ENCODE measurements at places on chromosomes 3 and 15. TPM values are rescaled to one million over a fixed set of nuclear protein-coding genes. Genes with fewer than 3 reads are reported as not detected.

GRCh38 chr3:127851899-127852298 is 29.6 kb upstream of the MGLL start:
- H3K4me3 ChIP-seq: no peak overlapping the region
- no peak for DNase-seq
- H3K4me1 ChIP-seq: no peaks in the 10 kb centered on the region
- no peaks in the 10 kb centered on the region for H3K27me3 ChIP-seq
- H3K27ac ChIP-seq: no peak overlapping the region
- no peaks in the 10 kb centered on the region for H3K36me3 ChIP-seq

DNA sequence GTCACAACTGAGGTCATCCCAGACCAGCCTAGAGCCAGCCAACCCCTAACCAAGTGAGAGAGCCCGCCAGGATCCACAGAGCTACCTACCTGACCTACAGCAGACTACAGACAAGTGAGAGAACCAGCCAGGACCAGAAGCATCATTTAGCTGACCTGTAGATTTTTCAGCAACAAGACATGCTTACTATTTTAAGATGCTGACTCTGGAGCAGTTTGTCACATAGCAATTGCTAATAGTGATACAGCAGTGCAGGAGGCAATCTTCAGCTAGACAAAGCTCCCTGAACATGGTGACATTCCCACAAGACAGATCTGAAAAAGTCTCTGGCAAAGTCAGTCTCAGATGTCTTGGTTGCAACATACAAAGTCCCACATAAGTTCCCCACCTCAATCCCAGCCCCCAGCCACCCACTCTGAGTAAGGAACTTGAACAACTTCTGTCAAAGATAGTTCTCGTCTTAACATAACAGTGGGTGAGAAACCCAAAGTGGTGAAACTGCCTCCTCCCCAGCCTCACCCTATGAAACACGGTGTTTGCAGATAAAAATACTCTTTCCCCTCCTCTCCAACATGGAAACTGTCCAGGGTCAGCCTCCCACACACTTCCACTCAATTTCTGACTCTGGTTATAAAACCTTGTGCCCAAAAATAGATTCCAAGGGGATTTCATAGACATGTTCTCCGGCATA is 120.3 kb upstream of the SLC6A11 start:
- H3K27me3 ChIP-seq: no peaks in the 10 kb centered on the region
- no peaks in the 10 kb centered on the region for H3K4me1 ChIP-seq
- H3K36me3 ChIP-seq: no peaks in the 10 kb centered on the region
- peak; percentile 38 for DNase-seq

The GOLGA8N gene
- total RNA-seq: 22.0 TPM

The LSAMP gene
- total RNA-seq: 0.26 TPM

The LDHAL6B gene
- not detected for total RNA-seq

The RLBP1 gene
- not detected for total RNA-seq

The CPOX gene
- 19.8 TPM for total RNA-seq

Measured in uterus (tissue), 4 donors.